ENCODE measurements at places on chromosomes 1 and 21. TPM values are rescaled to one million over a fixed set of nuclear protein-coding genes. Genes with fewer than 3 reads are reported as not detected.

GRCh38 chr1:116334868-116335635 lies 38.0 kb upstream of the ATP1A1 start:
- DNase-seq = no peak

DNA sequence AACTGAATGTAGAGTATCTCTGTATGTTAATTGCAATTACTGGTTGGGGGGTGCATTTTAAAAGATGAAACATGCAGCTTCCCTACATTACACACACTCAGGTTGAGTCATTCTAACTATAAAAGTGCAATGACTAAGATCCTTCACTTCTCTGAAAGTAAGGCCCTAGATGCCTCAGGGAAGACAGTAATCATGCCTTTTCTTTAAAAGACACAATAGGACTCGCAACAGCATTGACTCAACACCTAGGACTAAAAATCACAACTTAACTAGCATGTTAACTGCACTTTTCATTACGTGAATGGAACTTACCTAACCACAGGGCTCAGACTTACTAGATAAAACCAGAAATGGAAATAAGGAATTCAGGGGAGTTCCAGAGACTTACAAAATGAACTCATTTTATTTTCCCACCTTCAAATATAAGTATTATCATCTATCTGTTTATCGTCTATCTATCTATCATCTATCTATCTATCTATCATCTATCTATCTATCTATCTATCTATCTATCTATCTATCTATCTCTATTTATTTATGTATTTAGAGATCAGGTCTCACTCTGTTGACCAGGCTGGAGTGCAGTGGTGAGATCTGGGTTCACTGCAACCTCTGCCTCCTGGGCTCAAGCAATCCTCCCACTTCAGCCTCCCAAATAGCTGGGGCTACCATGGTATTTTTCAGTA lies 47.8 kb downstream of the CHML start:
- no peak for DNase-seq

DNA sequence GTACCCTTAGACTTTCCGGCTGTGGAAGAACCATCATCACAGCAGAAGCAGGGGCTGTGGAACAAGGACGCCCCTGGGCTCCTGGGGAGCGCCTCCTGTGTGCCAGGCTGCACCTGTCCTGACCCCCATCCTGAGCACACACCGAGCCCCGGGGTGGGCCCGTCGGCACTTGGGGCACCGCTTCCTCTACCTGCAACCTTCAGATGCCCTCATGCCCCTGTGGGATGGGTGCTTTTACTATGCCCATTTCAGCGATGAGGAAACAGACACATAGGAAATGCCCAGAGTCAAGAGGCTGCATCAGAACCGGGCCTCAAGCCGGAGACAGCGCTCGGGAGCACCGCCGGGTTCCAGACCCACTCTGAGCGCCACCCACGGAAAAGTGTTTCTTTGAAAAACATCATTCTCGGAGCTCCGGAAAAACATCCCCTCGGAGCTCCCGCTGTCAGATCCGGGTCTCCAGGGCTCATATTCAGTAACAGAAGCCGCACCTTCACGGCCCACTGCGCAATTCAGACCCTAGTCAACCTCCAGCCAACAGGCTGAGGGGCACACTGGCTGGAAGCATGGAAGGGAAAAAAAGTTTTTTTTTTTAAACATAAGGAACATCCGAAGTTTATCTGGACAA lies 8.0 kb downstream of the TPRG1L start:
- DNase-seq = no peak

DNA sequence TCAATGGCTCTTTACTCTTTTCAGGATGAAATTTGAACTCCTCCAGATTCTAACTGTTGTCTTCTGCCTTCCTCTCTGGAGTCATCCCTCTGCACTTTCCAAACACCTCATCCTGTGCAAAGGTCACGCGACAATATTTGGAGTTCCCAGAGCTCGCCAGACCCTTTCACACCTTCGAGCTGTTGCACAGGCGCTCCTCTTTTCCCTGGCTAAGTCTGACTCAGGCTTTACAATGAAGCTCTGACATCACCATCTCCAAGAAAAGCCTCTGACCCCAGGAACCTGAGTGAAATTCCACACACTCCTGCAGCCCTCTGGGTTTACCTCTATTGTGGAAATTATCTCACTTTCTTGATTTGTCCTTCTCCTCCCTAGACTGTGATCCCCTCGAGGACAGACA lies 270.3 kb downstream of the RGS7 start:
- DNase-seq = no peak

- peak; percentile 62 for DNase-seq
Observed at GRCh38 chr21:41965045-41965444, 11.2 kb upstream of the C2CD2 start.

- DNase-seq = no peak
Observed at GRCh38 chr1:66371233-66372005, 162.5 kb upstream of the SGIP1 start.

DNA sequence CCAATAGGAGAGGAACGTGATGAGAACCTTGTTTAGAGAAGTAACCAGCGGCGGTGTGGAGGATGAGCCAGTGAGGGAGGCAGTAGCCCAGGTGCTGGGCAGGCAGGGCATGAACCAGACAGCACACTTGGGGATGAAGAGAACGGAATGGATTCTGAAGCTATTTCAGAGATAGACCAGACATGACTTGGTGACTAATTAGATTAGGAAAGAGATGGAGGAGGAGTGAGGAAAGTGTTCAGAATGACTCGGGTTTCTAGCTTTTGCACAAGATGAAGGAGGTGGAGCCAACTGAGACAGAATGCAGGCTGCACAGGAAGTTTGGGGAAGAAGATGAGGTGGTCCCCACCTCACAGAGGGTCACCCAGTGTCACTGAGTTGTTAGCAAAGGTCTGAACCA lies 5.1 kb downstream of the PEF1 start:
- no peak for DNase-seq

DNA sequence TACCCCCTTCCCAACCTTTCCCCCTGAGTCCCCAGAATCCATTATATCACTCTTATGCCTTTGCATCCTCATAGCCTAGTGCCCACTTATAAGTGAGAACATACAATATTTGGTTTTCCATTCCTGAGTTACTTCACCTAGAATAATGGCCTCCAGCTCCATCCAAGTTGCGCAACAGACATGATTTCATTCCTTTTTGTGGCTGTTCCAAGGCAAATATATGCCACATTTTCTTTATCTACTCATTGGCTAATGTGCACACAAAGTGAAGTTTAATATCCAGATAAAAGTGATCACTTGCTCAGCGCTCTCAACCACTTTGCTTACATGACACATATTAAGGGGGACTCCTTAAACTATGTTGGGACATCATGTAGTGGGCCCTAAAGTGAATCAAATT lies 72.4 kb upstream of the TIAM1 start:
- DNase-seq = no peak

GRCh38 chr1:221477252-221477651 lies 264.6 kb downstream of the DUSP10 start:
- DNase-seq = no peak

The VSIG8 gene
- 0.19 TPM for total RNA-seq

The RAP1GAP gene
- total RNA-seq = 1.2 TPM

The OR2T11 gene
- total RNA-seq = not detected

The BGLAP gene
- not detected for total RNA-seq
